ENCODE measurements at places on chromosomes 7 and 10. TPM values are rescaled to one million over a fixed set of nuclear protein-coding genes. Genes with fewer than 3 reads are reported as not detected.

The TMEM120A gene
- total RNA-seq, result 8.2 TPM

The FAM25G gene
- not detected for total RNA-seq

The CDC14C gene
- total RNA-seq, result 0.11 TPM

The OR2A12 gene
- not detected for total RNA-seq

The DEPP1 gene
- total RNA-seq, result 10.1 TPM

The ZNF727 gene
- not detected for total RNA-seq

The GSAP gene
- 5.2 TPM for total RNA-seq

The AUTS2 gene
- total RNA-seq, result 1.4 TPM

The PGAM2 gene
- total RNA-seq, result not detected

The PODXL gene
- 42.7 TPM for total RNA-seq

The TRPV6 gene
- total RNA-seq, result not detected

The XRCC2 gene
- 1.1 TPM for total RNA-seq

The MYPN gene
- total RNA-seq, result 14.5 TPM

The OPN1SW gene
- total RNA-seq, result not detected

The PAX4 gene
- not detected for total RNA-seq

The IL6 gene
- total RNA-seq, result 18.7 TPM

The ANAPC16 gene
- total RNA-seq, result 61.1 TPM

The BICC1 gene
- 86.8 TPM for total RNA-seq

The RNLS gene
- total RNA-seq, result 15.3 TPM

The GGCT gene
- 40.0 TPM for total RNA-seq

The AKR1E2 gene
- total RNA-seq, result 14.3 TPM

The MRLN gene
- not detected for total RNA-seq

The ACTR1A gene
- 134 TPM for total RNA-seq

The CALML5 gene
- total RNA-seq, result not detected

All from GM23248 (cell line).